ENCODE measurements at places on chromosomes 16 and 17. TPM values are rescaled to one million over a fixed set of nuclear protein-coding genes. Genes with fewer than 3 reads are reported as not detected.

CA4 gene
- total RNA-seq = 0.41 TPM

TP53TG3 gene
- total RNA-seq = not detected

SLC5A10 gene
- total RNA-seq = not detected

CLEC18A gene
- 0.82 TPM for total RNA-seq

DNA sequence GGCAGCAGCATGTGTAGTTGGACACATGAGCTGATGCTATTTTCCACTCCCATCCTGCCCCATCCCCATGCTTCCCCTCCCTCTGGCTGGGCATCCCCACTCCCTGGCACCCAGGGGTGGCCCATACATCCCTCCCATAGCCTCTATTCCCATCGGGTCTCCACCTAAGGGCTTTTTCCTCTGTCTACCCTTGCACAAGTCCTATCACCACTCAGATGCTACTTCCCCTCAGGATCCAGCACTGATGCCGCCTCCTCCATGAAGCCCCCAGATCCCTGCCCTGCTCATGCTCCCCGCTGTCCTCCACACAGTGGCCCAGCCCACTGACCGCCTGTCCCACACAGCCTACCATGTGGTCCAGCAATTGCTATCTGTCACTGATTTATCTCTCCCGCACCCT, 15.8 kb downstream of the TRPV1 start:
- DNase-seq = no peak

DNA sequence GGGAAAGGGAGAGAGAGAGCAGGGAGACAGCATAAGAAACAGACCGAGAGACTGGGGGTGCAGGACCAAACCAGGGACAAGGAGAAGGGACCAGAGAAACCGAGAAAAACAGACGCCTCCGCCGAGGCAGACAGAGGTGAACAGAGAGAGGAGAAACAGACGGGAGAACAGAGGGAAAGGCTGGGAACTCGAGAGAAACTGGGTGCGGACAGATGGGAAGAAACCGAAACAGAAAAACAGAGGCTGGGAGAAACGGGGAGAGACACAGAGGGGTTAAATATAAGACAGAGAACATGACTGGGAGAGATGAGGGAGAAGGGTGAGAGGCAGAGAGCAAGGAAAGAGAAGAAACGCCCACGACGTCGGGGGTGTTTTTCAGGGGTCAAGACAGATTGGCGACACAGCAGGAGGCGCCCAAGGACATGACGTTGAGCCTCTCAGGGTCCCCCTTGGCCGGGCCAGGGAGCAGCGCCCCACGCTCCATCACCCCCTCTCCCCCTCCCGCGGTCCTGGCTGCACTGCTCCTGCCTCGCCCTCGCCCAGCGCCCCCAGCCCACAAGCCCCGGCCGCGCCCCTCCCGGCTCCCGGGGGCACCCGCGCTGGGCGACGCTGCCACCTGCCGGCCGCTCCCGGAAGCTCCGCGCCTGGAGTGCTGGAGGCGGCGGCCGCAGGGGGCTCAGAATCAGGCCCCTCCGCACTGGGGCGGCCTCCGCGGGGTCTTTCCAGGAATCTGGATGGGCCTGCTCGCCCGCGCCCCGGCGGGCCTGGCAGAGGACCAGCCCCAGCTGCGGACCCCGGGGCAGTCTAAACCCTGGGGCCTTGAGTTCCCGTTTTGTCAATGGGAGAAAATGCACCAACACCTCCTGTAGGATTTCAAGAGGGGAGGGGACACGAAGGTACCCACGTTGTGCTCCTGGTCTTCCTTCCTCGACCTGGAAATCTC, 1.3 kb upstream of the TMEM92 start:
- peak; percentile 71 for DNase-seq

Measured in frontal cortex (tissue), 4 donors.